ENCODE measurements at places on chromosomes 13 and 19.

DNA sequence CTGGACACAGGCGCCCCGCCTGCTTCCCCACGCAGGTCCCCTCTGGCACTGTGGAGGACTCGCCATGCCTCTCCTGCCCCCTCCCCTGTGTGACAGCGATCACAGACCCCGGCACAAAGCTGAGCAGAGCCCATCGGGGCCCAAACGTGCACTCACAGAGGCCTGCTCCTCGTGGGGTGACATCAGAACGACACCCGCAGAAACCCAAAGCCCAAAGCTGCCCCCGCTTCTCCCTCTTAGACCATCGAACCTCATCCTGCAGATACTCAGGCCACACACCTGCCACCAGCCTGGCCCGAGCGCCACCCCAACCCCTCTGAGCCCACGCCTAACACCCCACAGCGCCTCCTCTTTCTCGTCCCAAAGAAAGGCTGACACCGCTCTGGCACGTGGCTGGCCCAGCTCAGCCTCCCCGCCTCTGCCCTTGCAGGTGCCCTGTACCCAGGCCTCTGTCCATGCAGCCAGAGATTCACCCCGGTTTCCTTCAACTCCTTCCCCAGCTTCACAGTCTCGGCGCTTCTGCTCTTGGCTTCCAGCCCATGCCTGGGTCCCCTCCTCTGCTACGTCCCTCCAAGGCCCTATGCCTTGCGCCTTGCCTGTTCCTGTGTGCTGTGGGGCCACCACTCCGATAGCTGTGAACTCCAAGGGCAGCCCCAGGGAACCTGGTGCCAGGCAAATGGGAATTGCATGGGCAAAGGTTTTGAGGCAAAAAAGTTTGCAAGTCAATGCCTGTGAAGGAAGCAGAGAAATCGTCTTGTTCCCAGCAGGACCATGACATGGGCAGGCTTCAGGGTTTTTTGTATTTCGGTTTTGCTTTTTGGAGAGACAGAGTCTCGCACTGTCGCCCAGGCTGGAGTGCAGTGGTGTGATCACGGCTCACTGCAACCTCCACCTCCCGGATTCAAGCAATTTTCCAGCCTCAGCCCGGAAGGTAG is 831 bp upstream of the CBARP start:
- no peak for DNase-seq

GRCh38 chr19:1265615-1266128 is 3.5 kb upstream of the CIRBP start:
- no peak for DNase-seq

DNA sequence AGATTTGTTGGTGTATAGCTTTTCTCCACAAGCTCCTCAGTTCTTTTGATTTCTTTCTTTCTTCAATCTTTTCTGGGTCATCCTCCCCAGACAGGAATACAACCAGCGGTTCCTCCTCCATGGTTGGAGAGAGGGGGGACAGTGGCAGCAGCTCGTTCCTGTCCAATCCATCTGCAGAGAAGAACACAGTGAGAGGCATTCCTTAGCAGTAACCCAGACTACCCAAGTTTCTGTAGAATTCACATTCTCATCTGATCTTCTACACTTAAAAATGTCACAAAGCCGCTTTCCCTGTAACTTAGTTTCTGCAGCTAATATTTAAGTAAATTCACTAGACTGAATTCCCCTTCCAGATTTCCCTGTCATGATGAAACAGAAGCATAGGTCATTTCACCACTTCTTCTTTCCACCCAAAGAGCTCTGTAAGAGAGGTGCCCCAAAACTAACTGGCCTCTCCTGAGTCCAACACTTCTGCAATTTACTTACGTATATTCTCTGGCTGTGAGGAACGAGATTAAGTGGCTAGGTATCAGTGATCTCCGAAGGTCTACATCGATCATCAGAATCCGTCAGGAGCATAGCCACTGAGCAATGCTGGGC is 171.9 kb downstream of the TBC1D4 start:
- no peak for DNase-seq

GRCh38 chr13:87676254-87677042 is 5.3 kb downstream of the SLITRK5 start:
- no peak for DNase-seq

DNA sequence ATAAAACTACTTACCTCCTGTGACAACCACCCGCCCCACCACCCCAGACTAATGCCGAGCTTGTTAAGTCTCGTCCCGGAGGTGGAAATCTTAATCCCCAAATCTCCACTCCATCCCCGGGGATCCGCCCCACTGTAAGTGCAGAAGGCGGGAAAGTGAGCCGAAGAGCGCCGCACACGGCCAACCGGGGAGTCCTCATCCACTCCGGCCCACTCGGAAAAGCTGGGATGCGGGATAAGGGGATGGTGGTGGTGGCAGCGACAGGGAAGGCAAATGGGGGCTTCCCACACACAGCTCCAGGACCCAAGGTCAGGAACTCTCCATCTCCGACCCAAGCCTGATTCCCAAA is 621 bp downstream of the FBL start:
- no peak for DNase-seq

GRCh38 chr13:79992111-79992510 is 348.8 kb downstream of the SPRY2 start:
- DNase-seq, result no peak

GRCh38 chr13:30851697-30852096 is 54.4 kb upstream of the MEDAG start:
- DNase-seq, result no peak

DNA sequence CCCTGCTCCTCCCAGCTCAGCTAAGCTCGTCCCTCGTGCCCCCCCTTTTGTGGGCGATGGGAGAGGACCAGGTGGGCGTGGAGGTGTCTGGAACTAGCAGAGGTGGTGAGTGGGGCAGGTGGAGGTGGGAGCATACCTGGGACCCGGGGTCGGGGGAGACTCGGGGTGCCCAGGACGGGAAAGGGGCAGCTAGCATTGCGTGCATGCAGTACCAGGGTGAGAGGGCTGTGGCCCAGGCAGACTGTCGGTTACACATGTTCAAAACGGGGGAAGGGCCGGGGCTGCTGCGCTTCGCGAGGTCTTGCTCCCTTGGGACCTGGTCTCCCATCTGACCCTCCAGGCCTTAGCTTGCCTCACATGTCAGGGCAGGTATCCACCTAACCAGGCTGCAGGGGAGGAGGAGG is 9.1 kb downstream of the TLE5 start:
- no peak for DNase-seq

DNA sequence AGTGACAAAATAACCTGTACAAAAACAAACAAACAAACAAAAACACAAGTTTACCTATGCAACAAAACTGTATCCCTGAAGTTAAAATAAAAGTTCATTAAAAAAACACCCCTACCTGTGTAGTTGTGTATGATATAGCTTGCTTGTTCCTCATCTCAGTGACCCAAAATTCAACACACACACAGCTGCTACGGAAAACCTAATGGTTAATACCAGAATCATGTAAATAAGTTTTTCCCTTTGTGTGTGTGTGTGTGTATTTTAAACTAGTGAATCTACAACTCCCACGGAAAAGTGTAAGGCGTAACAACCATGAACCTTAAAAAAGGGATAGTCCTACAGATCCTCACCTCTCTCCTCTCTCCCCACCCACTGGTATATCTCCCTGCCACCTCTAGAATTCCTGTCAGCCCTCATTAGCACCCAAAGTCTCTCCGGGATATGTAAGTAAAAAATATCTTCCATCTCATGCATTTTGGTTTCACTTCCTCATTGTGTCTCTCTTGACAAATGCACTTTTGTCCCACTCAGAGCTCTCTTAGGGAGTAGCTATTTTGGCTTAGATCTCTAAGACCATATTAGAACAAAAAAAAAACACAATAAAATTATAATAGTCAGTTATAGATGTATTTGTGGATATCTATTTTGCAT is 2236.5 kb downstream of the PCDH9 start:
- DNase-seq, result no peak

DNA sequence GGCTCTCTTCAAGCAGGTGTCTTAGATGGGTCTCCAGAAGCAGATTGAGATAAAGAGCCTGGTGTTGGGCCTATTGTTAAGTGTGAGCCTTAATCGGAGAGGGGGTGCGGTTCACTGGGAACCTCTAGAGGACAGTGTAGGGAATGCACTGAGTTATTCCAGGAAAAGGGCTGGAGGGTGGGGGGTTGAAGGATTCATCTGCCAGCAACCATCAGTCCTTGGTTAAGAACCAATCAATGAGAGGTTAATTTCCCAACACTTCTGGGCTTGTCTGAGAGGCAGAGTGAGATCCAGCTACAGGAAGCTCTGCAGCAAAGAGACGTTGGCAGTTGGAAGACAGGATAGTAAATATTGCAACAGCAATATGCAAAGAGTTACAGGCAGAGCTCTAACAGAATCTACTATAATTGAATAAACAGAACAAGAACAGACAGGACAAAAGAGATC is 28.7 kb downstream of the CYP4F2 start:
- no peak for DNase-seq

DNA sequence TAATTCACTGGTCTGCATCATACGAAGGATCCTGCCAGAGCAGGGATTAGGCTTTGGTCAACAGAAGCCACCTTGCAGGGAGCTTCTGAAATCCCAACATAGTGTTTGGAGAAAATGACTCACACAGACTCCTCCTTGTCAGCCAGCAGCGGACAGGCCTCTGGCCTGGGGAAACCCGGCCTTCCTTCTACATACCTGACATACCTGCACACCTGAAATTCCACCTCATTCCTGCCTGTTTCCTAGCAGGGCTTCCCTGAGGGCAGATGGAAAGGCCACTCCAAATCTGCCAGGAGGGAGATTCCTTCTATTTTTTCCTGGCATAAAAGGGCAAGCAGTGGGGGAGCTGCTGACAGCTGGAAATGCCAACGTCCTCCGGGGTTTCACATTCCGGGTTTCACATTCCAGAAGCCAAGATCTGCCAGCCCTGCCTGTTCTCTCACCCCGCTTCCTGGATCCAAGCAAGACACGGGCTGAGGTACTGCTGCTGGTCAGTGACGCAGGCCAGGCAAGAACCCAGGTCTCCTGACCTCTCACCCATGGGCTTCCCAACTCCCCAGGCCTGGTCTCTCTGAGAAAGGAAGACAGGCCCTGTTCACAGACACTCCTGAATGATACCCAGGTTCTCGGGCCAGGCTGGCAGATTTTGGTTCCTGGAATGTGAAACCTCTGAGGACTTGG is 18.2 kb upstream of the IGFL1 start:
- DNase-seq, result no peak

- DNase-seq, result no peak
Measured at GRCh38 chr13:109028624-109029023, 399.2 kb downstream of the MYO16 start.

GRCh38 chr19:870963-871401 is 11.5 kb downstream of the CFD start:
- DNase-seq, result no peak

DNA sequence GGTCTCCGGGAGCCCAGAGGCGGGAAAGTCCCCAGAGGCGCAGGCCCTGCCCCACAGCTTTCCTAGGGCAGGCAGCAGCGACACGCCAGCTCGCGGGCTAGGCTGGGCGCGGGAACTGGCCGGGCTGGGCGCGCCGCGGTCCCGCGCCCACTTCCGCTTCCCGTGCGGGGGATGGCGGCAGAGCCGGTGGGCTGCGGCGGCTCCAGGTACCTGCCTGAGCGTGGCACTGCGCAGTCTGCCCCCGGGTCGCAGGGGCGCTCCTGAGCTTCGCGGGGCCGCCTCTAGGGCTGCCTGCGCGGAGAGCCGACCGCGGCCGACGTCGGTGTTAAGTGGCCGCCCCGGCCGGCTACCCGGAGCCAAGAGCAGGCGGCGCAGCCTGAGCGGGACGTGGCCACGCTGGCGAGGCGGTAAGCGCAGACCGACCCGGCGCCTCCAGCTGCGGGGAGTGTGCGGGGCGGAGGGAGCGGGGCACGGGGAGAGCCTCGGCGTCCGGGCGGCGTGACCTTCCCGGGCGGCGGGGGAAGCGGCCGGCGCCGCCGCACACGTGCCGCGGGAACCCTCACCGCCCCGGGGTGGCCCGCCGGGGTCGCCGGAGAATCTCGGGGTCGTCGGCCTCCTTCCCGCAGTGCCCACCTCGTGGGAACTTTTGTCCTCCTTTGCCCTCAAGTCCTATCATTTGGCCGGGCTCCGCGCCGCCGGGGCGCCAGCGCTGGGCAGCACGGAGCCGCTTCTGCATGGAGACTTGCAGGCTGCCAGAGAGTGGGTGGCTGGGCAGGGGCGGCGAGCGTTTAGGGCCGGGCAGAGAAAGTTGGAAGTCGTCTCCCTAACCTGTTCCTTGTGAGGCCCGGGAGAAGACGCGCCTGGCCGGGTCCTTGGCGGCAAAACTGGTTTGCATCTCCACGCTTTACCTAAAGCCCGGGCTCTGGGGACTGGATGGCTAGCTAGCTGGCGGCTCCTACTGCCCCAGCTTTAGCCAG is 31.4 kb upstream of the MPHOSPH8 start:
- peak; percentile 78 for DNase-seq

- DNase-seq, result no peak
Measured at GRCh38 chr19:29410601-29411000, 115.2 kb upstream of the VSTM2B start.

DNA sequence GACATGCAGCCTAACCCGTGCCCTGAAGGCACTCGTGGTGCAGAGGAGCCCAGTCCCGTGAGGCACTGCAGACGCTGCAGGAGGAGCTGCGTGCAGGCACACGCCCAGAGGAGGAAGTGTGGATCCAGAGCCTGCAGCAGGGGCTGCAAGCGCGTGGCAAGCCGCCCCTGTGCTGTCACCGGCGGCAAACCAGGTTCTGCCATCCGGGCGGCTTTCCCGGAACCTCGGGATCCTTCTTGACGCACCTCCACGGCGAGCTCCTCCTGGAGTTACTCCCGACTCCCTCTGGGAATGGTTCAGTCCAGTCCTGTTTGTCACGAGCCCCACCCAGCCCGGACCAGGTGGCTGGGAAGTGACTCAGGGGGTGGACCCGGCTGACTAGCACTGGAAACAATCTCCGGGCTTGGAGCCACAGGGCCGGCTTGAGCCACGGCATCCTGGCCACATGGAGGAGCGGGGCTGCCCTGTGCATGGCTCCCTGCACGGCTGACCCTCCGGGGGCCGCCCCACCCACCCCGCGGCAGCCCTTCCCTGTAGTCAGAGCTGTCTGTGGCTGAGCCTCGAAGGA is 10.2 kb downstream of the DPP9 start:
- no peak for DNase-seq

DNA sequence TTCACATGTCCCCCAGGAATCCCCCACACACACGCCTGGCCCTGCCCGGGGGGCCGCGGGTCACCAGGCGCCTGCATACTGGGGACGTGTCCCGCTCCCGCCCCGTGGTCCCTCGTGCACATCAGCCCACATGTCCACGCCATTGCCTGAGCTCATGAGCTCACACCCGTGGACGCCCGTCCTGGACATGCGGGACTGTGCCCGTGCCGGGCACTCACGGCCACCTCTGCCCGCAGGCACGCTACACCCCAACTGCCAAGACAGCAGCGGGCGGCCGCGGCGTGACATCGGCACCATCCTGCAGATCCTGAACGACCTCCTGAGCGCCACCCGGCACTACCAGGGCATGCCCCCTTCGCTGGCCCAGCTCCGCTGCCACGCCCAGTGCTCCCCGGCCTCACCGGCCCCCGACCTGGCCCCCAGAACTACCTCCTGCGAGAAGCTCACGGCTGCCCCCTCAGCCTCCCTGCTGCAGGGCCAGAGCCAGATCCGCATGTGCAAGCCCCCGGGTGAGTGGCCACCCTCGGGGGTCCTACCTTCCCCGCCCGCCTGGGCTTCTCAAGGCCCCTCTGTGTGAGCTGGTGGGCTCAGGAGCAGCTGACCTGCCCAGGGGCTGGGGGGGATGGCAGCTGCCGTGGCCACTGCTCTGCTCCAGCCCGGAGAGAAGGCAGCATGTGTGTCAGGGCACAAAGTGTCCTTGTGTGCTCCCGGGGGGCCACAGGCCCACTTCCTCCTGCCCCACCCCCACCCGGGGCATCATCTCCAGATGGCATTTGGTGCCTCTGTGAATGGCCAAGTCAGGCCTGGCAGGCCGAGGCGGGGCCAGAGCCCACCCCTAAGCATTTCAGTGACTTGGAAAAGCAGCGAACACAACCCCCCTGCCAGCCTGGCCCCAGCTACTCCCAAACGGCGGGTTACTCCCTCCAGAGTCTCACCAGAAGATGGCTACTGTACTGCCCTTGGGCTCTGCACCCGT is 7.1 kb downstream of the MIDN start:
- no peak for DNase-seq
